Ascending aorta (tissue), 2 donors: ENCODE measurements at places on chromosomes 7 and 10.

- H3K27me3 ChIP-seq = no peaks in the 10 kb centered on the region
- peak; percentile 69 for DNase-seq
- H3K36me3 ChIP-seq = no peaks in the 10 kb centered on the region
Observed at GRCh38 chr10:112953174-112954159, 3.4 kb downstream of the TCF7L2 start.

- no peaks in the 10 kb centered on the region for H3K4me1 ChIP-seq
- H3K27me3 ChIP-seq = no peaks in the 10 kb centered on the region
Observed at GRCh38 chr10:36236341-36236740, 594.2 kb upstream of the FZD8 start.

DNA sequence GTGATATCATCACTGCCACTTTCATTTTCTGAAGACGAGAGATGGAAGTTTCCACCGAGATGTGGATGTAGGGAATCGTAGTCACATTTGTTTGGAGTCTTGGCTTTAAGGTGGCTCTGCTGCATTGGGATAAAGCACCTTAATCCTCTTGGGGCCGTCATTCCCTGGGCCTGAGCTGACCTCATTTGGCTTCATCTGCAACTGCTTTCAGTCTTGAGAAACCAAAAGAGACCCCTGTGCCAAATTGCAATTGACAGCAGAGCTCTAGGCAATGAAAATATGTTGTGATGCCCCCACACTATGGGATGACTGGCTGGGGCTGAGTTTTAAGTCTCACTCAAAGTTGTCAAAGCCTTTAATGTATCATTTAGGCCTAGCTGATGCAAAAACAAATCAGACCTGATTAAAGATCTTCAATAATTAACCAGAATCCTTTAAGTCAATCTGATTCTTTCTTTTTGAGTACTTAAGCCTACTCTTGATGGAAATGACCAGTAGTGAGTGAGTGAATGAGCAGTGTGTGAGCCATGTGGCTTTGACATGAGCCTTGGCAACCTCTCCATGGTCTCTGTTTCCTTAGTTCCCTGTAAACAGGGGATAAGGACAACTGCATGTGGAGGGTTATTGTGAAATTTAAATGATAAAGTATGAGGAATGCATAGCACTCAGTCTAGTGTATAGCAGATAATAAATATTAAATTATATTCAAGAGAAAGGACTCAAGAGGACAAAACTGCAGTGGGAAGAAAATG is 155.0 kb downstream of the BMPER start:
- no peaks in the 10 kb centered on the region for H3K36me3 ChIP-seq
- H3K4me1 ChIP-seq = no peaks in the 10 kb centered on the region
- no peaks in the 10 kb centered on the region for H3K27me3 ChIP-seq
- no peak overlapping the region for H3K4me3 ChIP-seq
- DNase-seq = no peak

DNA sequence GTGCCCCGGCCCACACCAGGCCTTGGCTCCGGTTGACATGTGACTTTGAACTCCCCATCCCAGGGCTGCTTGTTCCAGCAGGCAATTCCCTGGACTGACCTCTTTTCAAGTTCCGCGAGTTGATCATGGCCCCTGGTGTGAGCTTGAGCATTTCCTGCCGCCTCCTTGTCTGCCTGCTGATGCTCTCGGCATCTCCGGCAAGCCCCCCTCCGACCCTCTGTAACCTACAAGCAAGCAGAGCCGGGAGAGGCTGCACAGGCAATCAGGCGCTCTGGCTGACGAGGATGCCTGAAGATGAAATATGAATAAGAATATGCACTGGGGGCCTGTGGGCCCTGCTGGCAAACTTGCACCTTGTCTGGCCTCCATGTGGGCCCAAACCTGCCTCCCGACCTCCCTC is 304.9 kb upstream of the MKI67 start:
- no peaks in the 10 kb centered on the region for H3K36me3 ChIP-seq
- DNase-seq = no peak
- no peaks in the 10 kb centered on the region for H3K27me3 ChIP-seq
- H3K4me3 ChIP-seq = no peak overlapping the region
- H3K27ac ChIP-seq = no peak overlapping the region

- H3K4me3 ChIP-seq = no peak overlapping the region
- H3K4me1 ChIP-seq = no peaks in the 10 kb centered on the region
- H3K27me3 ChIP-seq = no peaks in the 10 kb centered on the region
- no peak for DNase-seq
Observed at GRCh38 chr10:131844529-131845084, 56.2 kb upstream of the PPP2R2D start.

- H3K4me1 ChIP-seq = peaks cover 21% of the 10 kb centered on the region
- H3K4me3 ChIP-seq = no peak overlapping the region
- H3K27me3 ChIP-seq = no peaks in the 10 kb centered on the region
- DNase-seq = no peak
- H3K36me3 ChIP-seq = no peaks in the 10 kb centered on the region
Observed at GRCh38 chr10:69684981-69685353, 54.9 kb downstream of the FAM241B start.

- peaks cover 13% of the 10 kb centered on the region for H3K36me3 ChIP-seq
- no peak overlapping the region for H3K4me3 ChIP-seq
- peaks cover 7% of the 10 kb centered on the region for H3K4me1 ChIP-seq
- no peak overlapping the region for H3K27ac ChIP-seq
Observed at GRCh38 chr7:36284456-36285090, 105.1 kb upstream of the ANLN start.

DNA sequence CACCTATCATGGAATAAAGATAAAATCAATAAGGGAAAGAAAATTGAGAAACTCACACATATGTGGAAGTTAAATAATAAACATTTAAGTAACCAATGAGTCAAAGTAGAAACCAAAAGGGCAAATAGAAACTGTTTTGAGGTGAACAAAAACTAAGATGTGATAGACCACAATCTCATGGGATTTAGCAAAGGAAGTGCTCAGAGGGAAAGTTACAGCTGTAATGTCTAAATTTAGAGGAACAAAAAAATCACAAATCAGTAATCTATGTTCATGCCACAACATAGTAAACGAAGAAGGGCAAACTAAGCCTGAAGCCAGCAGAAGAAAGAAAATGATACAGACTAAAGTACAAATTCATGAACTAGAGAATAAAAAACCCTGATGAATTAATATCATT is 16.3 kb downstream of the CYP3A4 start:
- H3K4me3 ChIP-seq = no peak overlapping the region
- no peak for DNase-seq
- H3K27me3 ChIP-seq = no peaks in the 10 kb centered on the region
- H3K4me1 ChIP-seq = no peaks in the 10 kb centered on the region
- no peak overlapping the region for H3K27ac ChIP-seq

DNA sequence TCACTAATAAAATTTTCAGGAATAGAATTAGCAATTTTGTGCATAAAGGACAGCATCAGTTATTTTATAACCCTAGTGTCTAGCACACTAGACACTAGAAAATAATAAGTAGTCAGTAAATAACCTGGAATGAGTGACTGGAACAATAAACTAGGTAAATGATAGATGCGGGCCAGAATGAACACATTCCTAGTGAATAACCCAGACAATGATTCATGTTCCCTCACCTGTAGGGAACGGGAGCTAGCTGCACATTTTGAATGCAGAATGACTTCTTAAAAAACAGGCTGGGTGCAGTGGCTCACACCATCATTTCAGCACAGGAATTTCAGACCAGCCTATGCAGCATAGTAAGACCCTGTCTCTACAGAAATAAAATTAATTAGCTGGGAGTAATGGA is 3.2 kb upstream of the ATOH7 start:
- no peak for DNase-seq
- no peaks in the 10 kb centered on the region for H3K27me3 ChIP-seq
- H3K4me3 ChIP-seq = no peak overlapping the region

DNA sequence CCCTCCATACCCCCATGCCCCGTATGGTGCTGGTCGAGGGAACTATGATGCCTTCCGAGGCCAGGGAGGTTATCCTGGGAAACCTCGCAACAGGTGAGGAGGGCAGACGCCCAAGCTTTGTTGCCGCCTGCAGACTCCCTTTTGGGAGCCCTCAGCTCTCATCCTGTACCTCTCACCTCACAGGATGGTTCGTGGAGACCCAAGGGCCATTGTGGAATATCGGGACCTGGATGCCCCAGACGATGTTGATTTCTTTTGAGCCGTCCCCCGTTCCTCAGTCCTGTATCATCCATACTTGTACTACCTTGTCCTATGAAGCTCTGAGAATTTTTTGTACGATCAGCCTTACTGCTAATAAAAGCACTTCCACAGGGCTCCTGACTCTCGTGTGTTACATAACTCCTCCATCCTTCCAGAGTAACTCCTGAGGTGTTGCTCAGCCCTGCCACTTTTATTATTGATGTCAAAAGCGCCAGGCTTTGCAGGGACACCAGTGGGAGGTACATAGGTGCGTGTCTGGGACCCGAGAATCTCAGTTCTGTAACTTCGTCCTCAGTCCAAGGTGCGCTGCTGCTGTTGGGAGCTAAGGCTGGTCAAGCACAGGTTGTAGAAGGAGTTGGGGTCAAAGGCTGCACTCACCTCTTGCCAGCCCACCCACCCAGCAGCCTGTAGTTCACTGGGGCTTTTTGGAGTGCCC is 1.1 kb downstream of the UFSP1 start:
- H3K4me3 ChIP-seq = peak overlapping the region; percentile 70
- peak overlapping the region; percentile 73 for H3K27ac ChIP-seq
- no peaks in the 10 kb centered on the region for H3K27me3 ChIP-seq
- H3K4me1 ChIP-seq = peaks cover 6% of the 10 kb centered on the region

DNA sequence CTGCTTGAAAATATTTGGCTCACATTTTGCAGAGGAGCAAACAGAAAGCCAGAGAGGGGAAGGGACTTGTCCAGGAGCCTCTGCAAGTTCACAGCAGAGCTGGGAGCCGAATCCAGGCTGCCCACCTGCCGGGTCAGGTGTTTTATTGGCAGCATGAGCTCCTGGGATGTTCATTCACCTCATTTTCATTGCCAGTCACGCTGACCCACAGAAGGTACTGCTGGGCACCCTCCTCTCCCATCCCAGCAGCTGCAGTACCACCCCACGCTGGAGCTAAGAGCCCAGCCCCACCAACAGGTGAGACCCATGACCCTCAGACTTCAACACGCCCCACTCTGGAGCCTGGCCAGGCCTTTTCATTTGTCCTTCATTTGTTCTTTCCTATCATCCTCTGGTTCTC is 102.7 kb downstream of the GRID1 start:
- no peaks in the 10 kb centered on the region for H3K4me1 ChIP-seq
- DNase-seq = no peak
- no peaks in the 10 kb centered on the region for H3K36me3 ChIP-seq
- H3K4me3 ChIP-seq = no peak overlapping the region
- H3K27me3 ChIP-seq = no peaks in the 10 kb centered on the region

DNA sequence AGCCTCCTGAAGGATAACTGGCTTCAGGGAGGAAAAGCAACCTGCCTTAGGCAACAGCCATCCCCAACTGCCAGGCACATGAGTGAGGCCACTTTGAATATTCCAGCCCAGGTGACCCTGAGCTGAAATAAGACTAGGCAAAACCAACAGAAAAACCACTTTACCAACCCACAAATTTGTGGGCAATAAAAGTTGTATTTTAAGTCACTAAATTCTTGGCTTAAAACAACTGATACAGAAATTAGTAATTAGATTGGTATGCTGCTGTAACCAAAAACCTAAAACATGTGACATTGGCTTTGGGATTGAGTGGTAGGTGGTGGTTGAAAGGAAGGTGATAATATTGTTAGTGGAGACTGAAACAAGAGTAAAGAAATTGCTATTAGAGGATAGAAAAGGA is 39.9 kb downstream of the ABCB4 start:
- H3K27me3 ChIP-seq = no peaks in the 10 kb centered on the region
- no peak for DNase-seq
- no peak overlapping the region for H3K4me3 ChIP-seq

DNA sequence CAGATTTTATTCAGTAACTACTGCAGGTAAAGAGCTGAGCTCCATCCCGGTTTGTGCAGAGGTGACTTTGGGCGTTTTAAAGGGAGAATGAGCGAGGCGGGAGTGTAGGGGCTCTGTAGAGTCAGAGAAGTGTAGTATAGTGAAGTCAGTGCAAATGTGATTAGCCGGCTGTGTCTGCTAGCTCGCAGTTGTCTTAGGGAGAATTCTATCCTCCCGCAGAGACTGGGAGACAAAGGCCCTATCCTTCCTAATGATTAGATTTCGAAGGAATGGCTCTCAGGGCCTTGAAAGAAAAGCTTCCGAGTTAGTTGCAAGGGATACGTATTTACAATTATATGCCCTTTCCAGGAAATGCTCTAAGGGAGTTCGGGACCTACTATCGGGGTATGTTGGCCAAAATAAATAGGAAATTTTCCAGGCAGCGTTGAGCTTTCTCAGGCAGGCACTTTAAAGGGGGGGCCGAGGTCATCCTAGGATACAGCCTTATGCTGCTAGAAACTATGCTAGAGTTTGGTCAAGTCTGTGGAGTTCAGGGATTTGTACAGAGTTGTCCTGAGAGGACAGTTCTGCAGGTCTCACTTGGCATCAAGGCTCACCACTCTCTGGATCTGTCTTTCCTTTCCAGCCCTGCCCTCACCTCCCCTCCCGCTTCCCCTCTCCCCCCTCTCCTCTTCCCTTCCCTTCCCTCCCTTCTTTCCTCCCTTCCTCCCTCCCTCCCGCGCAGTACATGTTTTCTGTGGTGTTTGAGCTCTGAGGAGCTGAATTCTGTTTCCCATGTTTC is 825 bp downstream of the MRPL32 start:
- peaks cover 4% of the 10 kb centered on the region for H3K4me1 ChIP-seq
- peak overlapping the region; percentile 94 for H3K4me3 ChIP-seq
- H3K36me3 ChIP-seq = peaks cover 16% of the 10 kb centered on the region
- peak overlapping the region; percentile 87 for H3K27ac ChIP-seq
- no peak for DNase-seq
- H3K27me3 ChIP-seq = no peaks in the 10 kb centered on the region

- DNase-seq = no peak
- H3K4me3 ChIP-seq = no peak overlapping the region
- H3K27ac ChIP-seq = no peak overlapping the region
- H3K36me3 ChIP-seq = no peaks in the 10 kb centered on the region
- no peaks in the 10 kb centered on the region for H3K4me1 ChIP-seq
- no peaks in the 10 kb centered on the region for H3K27me3 ChIP-seq
Observed at GRCh38 chr10:104144931-104145330, 23.0 kb downstream of the SFR1 start.

DNA sequence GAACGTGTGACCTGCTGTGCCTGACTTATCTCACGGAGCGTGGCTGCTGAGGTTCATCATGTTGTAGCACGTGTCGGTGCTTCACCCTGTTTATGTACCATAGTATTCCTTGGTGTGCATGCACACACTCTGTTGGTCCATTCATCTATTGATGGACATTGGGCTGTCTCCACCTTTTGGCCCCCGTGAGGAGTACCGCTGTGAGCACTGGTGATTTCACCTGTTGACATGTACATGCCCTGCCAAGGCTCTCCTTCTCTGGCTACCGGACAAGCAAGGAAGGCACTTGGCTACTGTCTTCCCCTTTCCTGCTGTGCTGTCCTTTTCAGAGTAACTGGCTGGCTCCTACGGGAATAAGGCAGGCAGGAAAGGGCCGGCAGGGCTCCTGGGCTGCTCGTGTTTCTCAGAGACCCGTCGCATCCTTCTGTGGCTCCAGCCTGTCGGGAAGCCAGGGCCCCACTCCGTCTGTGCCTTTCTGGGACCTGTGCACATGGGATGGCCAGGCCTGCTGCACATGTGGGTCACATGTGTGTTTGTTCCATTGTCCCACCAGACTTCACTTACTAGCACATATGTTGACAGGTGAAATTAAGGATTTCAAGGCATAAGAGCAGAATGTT is 17.8 kb upstream of the TBRG4 start:
- no peak for DNase-seq
- no peak overlapping the region for H3K4me3 ChIP-seq
- H3K27me3 ChIP-seq = no peaks in the 10 kb centered on the region

GRCh38 chr10:104255311-104255981 is 754 bp downstream of the GSTO1 start:
- H3K27ac ChIP-seq = peak overlapping the region; percentile 97
- peak overlapping the region; percentile 87 for H3K4me3 ChIP-seq
- H3K27me3 ChIP-seq = no peaks in the 10 kb centered on the region
- peaks cover 10% of the 10 kb centered on the region for H3K36me3 ChIP-seq
- no peaks in the 10 kb centered on the region for H3K4me1 ChIP-seq
- DNase-seq = no peak
